ENCODE measurements at places on chromosomes 5 and 9.

GRCh38 chr9:82882748-82883147 is 180.2 kb downstream of the RASEF start:
- DNase-seq = no peak

DNA sequence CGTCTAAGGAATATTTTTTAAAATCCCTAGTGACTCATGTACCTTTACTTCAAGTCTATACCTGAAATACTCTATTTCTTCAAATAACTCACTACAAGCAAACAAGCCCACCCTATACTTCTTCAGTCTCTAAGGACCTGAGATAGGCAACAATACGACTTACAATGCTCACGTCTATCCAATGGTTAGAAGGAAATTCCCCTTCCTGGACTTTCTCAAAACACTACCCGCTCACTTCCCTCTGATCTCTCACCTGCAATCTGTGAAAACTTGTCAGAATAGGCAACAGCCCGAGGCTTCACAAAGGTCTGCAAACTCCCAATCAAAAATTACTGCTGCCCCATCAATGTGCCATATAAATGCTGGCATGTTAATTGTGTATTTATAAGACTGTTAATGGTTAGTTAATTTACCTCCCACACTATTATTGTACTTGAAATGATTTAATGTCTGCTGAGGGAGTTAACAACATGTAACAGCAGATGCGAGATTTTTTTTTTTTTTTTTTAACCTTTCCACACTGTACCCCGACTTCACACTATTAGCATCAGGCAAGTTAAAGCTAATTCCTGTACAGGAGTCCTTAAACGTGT is 27.3 kb downstream of the MAPKAP1 start:
- no peak for DNase-seq

GRCh38 chr5:179151286-179152118 is 91.3 kb downstream of the ZNF354C start:
- no peak for DNase-seq

- DNase-seq = no peak
These were observed 108.9 kb upstream of the LHFPL2 start for GRCh38 chr5:78757269-78758053.
